ENCODE measurements at places on chromosomes 4 and X.

DNA sequence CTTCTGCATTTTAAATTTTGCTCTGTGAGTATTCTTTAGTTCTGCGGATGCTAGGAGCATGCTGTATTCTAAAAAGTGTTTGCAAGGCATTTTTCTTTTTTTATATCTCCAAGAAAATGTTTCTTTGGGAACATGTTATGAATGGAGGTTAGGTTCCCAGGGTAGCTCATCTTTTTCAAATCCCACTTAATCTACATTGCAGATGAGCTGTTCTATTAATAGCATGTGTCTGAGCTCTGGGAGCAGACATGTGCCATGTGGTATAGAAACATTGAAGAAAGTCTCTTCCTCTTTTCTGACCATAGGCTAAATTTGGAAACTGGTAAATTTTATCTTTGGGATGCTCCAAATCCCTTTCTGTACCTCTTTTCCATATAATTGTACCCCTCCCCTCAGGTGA, 23.2 kb downstream of the DIAPH2 start:
- DNase-seq, result no peak

DNA sequence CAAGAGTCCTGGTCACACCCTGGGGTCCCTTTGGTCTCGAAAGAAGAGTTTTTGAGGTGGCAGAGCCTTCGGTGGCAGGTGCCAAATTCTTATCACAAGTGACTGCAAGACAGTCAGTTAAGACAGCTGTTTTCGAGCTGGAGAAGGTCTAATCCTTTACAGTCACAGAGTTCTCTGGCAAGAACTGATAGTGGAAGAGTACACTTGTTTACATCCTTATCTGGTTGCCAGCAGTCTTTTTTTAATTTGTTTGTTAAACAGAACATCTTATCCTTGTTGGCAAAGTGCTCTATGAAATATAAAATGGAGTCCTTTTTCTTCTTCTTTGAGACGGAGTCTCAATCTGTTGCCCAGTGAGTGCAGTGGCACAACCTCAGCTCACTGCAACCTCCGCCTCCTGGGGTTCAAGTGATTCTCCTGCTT, 50.4 kb upstream of the ELOVL6 start:
- no peak for DNase-seq

DNA sequence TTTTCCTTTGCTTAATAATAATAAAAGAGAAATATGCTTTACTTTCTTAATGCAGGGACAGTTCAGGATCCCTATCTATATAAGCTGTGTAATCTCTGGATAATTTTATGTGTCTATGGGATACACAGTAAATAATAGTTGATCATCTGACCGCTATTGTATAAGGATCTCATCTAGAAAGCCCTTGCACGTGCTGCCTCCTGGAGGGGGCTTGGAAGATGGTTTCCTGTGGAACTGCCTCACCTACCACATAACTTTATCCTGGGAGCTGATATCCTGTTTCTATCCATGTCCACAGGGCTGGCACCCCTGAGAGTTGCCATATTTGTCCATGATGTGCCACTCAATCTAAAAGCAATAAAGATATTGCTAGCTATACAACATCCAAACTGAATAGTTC, 139.3 kb upstream of the FRMPD4 start:
- DNase-seq, result no peak

DNA sequence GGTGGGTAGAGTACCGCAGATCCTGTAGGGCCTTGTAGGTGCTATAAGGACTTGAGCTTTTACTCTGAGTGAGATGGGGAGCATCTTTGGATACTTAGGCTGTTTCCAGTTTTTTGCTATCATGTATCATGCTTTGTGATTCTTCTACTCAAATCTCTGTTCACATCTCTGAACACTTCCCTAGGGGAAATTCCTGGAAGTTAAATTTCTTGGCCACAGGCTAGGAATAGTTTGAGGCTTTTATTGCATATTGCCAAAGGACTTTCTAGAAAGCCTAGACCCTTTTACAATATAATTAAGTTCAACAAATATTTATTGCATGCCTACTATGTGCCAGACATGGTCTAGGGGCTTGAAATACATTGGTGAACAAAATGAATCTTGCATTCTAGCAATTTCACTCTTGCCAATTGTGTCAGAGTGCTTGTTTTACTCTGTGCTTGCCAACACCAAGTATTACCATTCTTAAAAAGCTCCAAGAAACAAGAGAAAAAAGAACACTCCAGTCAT, 4.1 kb upstream of the PGRMC1 start:
- no peak for DNase-seq

- DNase-seq, result no peak
Observed at GRCh38 chrX:12580548-12580947, 210.7 kb upstream of the PRPS2 start.

GRCh38 chr4:139851639-139852038, 186.0 kb downstream of the MGST2 start:
- DNase-seq, result no peak

DNA sequence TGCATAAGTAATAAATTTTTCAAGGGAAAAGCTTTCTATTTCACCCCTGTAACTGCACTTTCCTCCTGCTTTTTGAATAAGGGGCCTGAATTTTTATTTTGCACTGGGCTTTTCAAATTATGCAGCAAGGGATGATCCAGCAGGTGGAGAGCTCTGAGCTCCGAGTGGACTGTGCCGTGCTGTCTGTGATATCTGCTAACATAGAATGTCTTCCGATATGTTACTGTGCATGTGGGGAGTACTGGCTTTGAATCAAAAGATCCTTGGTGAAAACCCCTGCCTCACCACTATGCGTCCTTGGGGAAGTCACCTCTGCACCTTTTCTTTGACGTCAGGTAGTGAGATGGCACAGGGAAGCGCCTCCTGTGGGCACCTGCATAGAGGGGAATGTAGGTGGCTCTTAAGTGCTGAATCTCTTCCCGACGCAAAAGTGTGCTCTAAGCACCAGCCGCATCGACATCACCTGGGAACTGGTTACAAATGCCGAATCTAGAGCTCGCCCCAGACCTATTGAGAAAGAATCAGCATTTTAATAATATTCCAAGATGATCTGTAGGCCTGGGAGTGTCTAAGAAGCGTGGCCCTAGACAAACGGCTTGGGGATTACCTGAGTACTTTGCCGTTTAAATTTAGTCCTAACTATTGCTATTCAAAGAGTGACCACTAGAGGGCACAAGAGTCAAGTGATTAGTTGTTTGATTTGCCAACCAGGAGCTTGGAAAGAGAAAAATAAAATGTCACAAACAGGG, 19.2 kb upstream of the WFS1 start:
- DNase-seq, result peak; percentile 55

- no peak for DNase-seq
Observed at GRCh38 chr4:44916411-44916810, 190.1 kb upstream of the GNPDA2 start.

DNA sequence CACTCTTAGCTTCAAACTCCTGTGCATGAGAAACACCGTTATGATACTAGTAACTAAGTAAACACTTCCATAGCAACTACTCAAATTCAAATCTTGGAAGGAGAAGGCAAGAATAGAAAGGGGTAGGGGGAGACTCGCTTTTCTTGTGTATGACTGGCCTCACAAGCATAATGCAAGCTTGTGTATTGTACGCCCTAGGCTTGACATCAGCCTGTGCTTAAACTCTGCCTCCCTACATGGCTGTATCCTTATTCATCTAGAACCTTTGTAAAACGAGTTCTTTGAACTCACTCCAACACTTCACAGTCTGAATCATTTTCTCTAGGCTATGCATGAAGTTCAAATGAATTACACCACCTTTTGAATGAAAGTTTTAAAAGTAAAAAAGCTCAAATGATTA, 1071.2 kb upstream of the ADGRL3 start:
- no peak for DNase-seq

- DNase-seq, result no peak
Observed at GRCh38 chr4:133641191-133641590, 492.1 kb downstream of the PCDH10 start.

GRCh38 chrX:19794690-19795089, 92.7 kb downstream of the SH3KBP1 start:
- DNase-seq, result no peak
